NCI-H345 (cell line): ENCODE measurements at places on chromosomes 7 and 10.

GRCh38 chr7:12926206-12926605, 238.8 kb downstream of the ARL4A start:
- DNase-seq: no peak

- no peak for DNase-seq
Observed at GRCh38 chr10:10591715-10592341, 425.8 kb upstream of the CELF2 start.

- no peak for DNase-seq
Observed at GRCh38 chr7:151844071-151844824, 32.7 kb downstream of the PRKAG2 start.

- no peak for DNase-seq
Observed at GRCh38 chr7:115136796-115137443, 215.0 kb downstream of the MDFIC start.

- no peak for DNase-seq
Observed at GRCh38 chr10:128563387-128563786, 437.2 kb upstream of the MKI67 start.

DNA sequence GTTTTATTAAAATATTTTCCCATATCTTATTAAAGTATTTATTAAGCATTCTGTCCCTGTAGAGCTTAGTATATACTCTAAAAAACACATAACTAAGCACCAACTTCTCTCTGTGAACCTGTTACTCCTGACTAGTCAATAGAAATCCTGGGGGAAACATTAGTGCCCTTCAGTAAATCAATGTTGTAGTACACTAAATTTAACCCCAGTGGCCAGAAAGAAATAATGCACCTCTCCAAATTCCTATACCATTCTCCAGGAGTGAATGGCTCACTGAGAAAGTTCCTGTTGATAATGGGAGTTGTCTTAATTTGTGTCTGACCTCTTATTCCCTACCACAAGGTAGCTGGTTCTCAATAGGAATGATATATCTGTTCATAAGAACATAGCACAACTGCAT, 188.2 kb downstream of the SEMA3D start:
- DNase-seq: no peak

GRCh38 chr7:98753989-98754479, 115.8 kb downstream of the TMEM130 start:
- DNase-seq: no peak

GRCh38 chr7:103657474-103657894, 211.5 kb upstream of the SLC26A5 start:
- DNase-seq: no peak
